NCI-H2171 treated with DMSO at 0.1 percent for 48 hours (cell line): ENCODE measurements at places on chromosomes 12 and 14.

- no peak for DNase-seq
Measured at GRCh38 chr12:53338916-53339315, 2.8 kb upstream of the SP7 start.

DNA sequence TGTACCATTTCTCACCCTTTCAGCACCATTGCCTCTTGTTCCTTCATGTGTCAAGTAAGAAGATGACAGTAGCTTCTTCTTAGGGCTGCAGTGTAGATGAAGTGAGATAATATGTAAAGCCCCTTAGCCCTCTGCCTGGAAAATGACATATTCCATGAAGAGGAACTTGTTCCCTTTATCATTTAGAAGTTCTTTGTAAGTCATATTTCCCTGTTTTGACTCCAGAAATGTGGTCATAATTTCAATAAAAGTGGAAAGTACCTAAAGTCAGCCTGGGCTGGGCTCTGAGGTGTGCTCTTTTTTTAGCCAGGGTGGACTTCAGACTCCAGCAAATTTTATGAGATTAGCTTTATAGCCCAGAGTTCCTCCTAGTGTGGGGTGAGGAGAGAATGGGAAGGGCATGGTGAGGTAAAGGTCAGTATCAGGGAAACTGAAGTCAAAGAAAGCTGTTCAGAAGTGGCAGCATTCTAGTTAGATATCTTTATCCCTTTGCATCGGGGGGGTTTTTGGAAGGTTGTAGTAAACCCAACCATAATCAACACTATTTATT lies 92.5 kb downstream of the TMCC3 start:
- DNase-seq = no peak

DNA sequence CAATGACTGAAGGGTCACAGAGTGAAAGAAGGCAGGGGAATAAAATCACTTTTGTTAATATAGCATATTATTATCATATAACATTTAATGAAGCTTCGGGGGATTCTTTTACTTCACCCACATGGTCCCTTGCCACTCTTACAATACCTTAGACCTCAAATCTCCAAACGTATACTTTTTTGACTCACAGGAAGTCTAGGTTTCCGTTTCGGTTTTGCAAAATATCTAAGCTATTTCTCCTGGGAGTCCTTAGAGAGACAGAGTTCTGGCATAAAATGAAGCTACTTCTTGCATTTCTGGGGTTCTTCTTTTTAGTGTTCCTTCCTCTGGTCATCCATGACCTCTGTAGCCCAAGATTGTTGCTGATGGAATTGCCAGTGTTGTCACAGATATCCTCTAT lies 590.5 kb upstream of the ATP2B1 start:
- no peak for DNase-seq

DNA sequence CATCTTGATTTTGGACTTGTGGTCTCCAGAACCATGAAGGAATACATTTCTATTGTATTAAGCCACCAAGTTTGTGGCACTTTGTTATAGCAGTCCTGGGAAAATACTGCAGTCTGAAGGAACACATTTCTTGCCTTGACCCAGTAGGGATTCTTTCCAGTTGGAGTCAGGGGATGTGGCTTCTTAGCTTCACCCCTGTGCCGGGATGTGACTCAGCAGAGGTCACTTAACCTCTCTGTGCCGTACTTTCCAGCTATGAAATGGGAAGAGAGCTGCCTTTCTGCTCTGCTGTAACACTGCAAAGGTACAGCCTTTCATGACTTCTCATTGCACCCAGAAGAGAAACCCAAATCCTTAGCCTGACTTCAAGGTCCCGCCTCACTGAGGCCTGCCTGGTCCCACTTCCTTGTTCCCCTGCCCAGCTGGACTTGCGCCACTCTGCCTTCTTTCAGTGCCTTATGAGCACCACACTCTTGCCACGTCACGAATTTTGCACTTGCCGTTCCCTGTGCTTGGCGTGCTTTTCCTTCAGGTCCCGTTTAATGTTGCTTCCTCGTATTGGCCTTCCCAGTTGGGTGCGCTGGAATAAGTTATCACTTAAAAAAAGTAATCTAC lies 24.2 kb downstream of the CHST11 start:
- DNase-seq = no peak

GRCh38 chr12:91289906-91290305 lies 107.3 kb upstream of the DCN start:
- DNase-seq = peak; percentile 28

- DNase-seq = no peak
Measured at GRCh38 chr12:86903159-86903558, 647.0 kb upstream of the MGAT4C start.

- no peak for DNase-seq
Measured at GRCh38 chr12:88725592-88726143, 145.4 kb upstream of the KITLG start.
